Vagina (tissue), 2 donors: ENCODE measurements at places on chromosomes 7 and 10. TPM values are rescaled to one million over a fixed set of nuclear protein-coding genes. Genes with fewer than 3 reads are reported as not detected.

Gene KIF20B
- 2.5 TPM for total RNA-seq

- no peak for DNase-seq
- no peak overlapping the region for H3K27ac ChIP-seq
- H3K36me3 ChIP-seq: no peaks in the 10 kb centered on the region
- H3K4me1 ChIP-seq: no peaks in the 10 kb centered on the region
- H3K4me3 ChIP-seq: no peak overlapping the region
Observed at GRCh38 chr10:92965314-92965713, 95.3 kb upstream of the CYP26C1 start.

GRCh38 chr7:154503962-154504550 is 451.9 kb downstream of the DPP6 start:
- no peaks in the 10 kb centered on the region for H3K27me3 ChIP-seq
- no peak overlapping the region for H3K4me3 ChIP-seq
- no peaks in the 10 kb centered on the region for H3K4me1 ChIP-seq

- H3K27ac ChIP-seq: no peak overlapping the region
- H3K27me3 ChIP-seq: no peaks in the 10 kb centered on the region
- H3K36me3 ChIP-seq: no peaks in the 10 kb centered on the region
- no peak overlapping the region for H3K4me3 ChIP-seq
- H3K4me1 ChIP-seq: no peaks in the 10 kb centered on the region
- no peak for DNase-seq
Observed at GRCh38 chr10:17409170-17409733, 45.1 kb downstream of the ST8SIA6 start.

Gene GPR22
- total RNA-seq: 0.98 TPM
